ENCODE measurements at places on chromosomes 7 and 10.

DNA sequence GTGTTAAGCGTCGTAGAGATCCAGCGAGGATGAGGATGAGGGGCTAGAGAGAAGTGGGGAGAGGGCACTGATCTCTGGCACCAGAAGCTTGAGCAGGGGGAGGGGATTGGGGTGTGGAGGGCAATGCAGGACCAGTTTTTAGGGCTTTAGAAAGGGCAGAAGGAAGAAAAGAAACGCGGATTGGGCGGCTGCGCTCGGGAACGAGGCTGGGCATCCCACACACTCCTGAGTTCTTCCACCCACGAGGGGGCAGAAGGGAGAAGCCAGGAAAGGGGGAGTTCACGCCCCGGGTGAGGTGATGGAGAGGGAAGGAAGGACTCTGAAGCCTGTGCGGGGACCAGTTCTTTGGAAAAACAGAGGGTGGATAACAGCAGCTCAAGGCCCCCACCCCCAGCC is 6.1 kb upstream of the VGF start:
- DNase-seq = no peak

DNA sequence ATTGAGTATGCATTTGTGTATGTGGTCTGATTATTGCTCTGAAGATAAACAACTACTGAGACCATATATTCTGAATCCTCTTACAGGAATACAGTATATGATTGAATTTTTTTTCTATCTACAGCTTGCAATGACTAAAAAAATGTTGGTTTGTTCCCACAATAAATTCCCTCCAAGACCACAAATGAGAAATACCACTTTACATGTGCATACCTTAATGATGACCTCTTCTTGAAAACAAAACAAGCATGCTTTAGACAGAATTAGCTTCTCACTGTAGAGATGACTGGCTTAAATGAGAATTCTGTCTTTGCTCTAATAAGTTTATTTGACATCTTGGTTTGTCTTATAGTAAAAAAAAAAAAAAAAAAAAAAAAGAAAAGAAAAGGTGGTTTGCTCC is 241.5 kb downstream of the PCDH15 start:
- no peak for DNase-seq

DNA sequence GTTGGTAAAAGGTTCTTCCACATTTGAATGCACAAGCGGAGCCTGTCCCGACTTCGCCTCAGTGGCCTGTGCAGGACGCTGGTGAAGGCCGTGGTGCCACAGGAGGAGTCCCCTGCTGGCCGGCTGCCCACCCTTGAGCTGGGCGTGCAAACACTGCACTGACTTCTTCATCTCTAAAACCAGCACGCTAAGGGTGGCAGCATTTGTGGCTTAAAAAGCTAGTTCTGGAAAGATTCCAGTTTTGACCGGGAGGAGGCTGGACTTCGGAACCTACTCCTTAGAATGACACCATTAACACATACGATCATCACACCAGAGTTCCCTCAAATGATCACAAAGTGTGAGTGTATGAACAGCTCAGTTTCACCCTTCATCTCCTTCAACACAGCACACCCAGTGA is 102.4 kb downstream of the SMURF1 start:
- DNase-seq = no peak

DNA sequence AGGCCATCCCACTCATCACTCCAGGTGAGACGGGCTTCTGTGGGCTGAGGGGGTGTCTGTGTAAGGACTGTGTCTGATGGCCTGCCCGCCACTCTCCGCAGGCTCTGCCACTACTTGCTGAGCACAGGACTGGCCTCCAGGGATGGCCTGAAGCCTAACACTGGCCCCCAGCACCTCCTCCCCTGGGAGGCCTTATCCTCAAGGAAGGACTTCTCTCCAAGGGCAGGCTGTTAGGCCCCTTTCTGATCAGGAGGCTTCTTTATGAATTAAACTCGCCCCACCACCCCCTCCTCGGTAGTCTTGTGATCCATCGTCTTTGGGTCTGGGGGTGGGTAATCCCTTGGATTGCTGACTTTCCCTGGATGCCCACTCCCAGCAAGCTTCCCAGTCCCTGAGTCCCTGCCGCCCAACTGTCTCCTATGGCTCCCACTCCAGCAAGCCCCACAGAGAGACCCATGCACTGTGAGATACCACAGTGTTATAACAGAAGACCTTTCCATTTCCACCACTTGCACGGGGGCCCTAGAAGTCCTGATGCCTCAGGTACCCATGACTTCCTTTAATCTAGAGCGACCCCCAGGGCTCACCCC is 4.7 kb downstream of the FXYD4 start:
- no peak for DNase-seq

DNA sequence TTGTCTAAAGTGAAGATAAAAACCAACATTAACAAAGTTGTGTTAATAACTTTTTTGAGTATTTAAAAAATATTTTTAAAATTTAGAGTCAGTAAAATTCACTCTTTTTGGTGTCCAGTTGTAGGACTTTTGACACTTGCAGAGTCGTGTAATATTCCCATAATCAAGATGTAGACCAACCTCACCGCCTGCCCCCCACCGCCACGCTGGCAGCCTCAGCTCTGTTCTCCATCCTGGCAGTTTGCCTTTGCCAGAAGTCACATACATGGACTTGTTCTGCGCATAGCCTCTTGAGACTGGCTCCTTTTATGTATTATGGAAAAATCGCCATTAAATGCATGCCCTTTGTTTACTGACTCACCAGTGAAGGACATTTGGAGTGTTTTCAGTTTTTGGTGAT is 27.3 kb upstream of the SYCE1 start:
- DNase-seq = no peak

GRCh38 chr10:11499425-11500071 is 111.9 kb downstream of the USP6NL start:
- DNase-seq = no peak

DNA sequence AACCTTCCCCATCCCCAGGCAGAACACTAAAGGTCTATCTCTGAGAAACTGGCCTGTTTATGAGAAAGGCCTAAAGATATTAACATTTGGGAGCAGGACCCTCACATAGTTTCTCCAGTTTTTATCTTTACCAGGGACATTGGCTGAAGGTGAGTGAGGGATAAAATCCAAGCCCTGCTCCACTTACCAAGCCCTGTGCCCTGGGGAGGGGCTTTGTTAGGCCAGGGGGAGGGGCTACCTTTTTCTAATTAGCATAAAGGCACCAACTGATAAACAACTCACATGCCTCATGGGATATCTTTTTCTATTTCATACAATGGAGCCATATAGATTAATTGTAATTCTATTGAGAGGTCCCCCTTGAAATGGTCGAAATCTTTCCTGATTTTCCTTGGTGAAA is 55.9 kb downstream of the RNLS start:
- DNase-seq = no peak

- no peak for DNase-seq
These were observed 114.7 kb downstream of the RPS24 start for GRCh38 chr10:78148216-78148960.

- no peak for DNase-seq
These were observed 72.8 kb upstream of the CUX1 start for GRCh38 chr7:101744588-101744987.

DNA sequence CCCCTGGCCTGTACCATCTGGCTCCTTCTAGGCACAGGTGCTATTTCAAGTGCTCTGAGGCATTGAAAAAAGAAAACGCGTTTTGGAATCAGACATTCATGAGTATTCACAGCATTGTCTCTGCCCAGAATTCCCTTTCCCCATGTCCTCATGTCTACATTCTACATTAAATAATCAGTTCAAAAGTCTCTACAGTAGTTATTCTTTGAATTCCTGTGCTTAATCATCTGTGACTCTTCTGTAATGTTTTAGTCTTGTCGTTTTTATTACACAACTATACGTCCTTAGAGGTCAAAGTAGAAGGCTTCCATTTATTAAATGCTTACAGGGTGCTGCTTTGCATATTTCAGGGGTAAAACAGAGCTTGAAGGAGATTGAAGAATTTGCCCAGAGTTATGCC is 95.7 kb downstream of the BICC1 start:
- no peak for DNase-seq

DNA sequence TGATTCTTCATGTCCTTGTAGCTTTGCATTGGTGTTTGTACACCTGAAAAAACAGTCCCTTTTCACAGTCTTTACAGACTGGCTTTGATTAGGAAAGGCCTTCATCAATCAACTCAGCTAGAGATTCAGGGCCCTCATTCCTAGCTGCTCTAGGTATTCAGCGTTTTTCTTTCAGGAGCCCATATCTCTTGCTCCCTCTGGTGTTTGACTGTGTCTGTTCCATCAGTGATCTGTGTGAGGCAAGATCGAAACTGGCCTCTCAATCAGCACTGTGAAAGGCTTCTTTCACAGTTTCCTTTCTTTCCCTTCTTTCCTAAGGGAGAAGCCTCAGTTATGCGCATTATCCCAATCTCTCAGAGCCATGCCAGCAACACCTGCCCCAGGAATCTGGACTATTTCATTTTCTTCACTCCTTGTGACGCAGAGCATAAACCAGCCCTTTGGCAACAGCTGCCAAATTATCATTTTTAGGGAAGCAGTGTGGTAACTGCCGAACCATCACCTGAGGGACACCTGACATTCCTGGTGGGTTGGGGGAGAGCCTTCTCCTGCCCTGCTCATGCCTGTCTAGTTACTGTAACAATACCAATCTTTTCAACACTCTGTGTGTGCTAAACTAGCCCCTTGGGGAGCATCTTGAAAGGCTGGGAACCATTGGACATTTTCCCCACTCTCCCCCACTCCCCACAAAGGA is 75.7 kb upstream of the CCDC71L start:
- DNase-seq = peak; percentile 20

DNA sequence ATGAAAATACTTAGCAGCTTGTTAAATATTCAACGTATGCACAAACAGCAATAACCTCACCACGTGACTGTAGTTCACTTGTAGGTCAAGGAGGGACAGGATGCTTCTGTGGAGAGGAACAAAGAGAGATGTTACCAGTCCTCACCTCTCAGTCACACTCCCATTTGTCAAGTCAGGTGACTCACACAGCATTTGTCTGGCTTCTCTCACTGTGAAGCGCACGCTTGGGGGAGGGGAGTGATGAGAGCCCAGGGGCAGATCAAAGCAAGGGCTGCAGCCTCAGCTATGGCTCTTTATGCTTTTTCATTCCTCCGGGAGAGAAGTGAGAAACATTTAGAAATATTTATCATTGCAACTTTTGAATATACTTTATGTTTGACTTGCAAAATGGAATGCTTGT is 2.9 kb upstream of the RBM20 start:
- no peak for DNase-seq

DNA sequence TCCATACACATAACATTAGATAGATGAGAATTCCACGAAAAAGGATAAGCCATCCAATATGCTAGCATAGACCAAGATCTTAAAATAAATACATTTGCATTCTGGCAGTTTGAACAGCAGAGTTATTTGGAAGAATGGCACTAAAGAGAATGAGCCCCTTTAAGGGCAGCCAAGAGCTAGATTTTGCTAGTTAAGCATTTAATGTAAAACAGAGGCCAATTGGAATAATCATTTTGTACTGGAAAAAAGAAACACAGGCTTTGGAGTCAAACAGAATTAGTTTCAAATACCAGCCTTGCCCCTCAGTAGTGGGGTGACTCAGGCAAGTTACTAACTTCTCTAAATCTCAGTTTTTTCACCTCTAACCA is 56.2 kb downstream of the LRRTM3 start:
- no peak for DNase-seq

DNA sequence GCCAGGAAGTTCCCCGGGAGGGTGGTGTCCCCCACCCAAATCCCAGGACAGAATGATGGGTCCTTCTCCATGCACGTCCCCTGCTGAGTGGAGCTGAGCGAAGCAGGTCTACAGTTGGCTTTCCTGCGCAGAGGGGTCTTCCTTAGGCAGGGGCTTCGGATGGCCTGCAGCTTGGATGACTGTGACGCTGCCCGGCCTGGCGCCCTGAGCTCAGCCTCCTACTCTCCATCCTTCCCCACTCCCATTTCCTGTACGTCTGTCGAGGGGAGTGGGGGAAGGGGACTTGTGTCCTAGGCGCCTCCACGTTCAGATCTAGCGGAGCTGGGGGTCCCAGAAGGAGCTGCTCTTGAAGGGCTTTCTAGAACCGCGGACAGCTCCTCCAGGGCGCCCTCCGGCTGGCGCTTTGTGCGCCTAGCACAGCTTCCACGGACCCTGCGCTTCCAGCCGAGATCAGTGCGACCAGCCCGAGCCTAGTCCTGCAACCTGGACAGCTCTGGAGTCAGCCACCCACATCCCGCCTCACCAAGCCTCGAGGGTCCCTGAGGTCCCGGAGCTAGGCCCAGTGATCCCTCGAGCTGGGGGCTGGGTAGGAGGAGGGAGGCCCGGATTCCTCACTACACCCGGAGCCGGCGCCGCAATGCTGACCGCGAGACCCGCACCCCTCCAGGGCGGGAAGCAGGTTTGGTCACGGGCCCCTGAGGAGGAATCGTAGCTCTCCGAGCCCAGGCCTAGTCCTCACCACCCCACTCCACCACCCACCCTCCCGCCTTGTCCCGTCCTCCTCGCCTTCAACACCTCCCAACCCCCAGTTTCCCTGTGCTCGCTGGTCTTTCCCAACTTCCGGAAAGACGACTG is 1.9 kb downstream of the GRID1 start:
- DNase-seq = no peak

DNA sequence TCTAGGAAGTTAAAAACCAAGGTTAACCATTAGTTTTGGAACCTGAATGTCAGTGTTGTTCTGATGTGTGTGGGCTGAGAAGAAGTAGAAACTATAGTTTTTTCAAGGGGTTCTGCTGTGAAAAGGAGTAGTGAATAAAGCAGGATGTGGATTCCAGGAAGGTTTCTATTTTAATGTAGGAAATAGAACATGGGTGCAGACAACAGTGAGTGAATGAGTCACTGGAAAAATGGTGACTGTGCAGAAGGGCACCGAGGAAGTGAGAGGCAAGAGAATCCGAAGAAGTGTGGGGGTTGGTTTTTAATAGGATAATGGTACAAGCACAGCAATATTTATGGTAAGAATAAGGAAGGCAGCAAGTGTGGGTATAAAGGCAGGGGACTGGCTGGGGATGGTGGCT is 120.4 kb downstream of the ARHGAP21 start:
- DNase-seq = no peak

DNA sequence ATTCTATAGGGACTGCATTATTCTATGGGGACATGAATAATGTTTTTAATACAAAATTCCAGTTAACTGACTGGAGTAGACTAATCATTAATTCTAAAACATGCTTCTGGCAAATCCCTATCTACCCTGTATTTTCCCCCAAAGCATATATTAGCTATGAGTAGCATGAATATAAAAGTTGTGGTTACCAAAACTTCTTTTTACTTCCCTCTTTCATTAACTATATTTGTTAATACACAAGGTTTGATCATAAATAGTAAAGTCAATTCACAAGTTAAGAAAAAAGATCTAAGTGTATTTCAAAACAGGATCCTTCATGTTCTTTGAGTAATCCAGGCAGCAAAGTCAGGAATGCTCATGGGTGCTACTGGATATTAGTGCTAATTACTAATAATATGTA is 2.9 kb upstream of the RALA start:
- no peak for DNase-seq

GRCh38 chr7:81308643-81309322 is 389.9 kb upstream of the SEMA3C start:
- no peak for DNase-seq

GRCh38 chr10:30190577-30191552 is 131.5 kb upstream of the JCAD start:
- no peak for DNase-seq

GRCh38 chr10:69957886-69958555 is 94.6 kb upstream of the MACROH2A2 start:
- DNase-seq = peak; percentile 16
